Lower lobe of right lung (tissue), 2 donors: ENCODE measurements at places on chromosomes 12 and 14. TPM values are rescaled to one million over a fixed set of nuclear protein-coding genes. Genes with fewer than 3 reads are reported as not detected.

DNA sequence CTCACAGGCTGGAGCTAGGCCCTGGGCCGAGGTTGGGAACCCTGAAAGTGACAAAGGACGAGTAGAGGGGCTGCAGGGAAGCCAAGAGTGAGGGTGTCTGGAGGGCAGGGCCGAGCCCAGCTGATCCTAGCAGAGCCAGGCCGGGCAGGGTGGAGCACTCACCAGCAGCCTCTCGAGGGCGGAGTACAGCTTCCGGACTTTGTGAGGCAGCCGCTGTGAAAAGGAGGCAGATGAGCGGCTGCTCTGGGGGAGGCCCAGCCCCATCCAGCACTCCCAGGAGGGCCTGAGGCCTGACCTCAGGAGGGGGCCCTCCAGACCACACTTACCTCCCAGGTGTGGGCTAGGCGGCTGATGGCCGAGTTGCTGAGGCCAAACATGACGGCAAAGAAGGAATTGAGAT, 14.7 kb upstream of the ENDOU start:
- no peak for DNase-seq

Gene CLEC2A
- not detected for total RNA-seq

- no peak for DNase-seq
Measured at GRCh38 chr12:111320258-111321050, 48.4 kb downstream of the PHETA1 start.

GRCh38 chr14:71523630-71524319, 408.5 kb upstream of the RGS6 start:
- DNase-seq = no peak

Gene FAM90A1
- total RNA-seq = 0.47 TPM
